Neural cell (in vitro differentiated cells): ENCODE measurements at places on chromosomes 6 and 20. TPM values are rescaled to one million over a fixed set of nuclear protein-coding genes. Genes with fewer than 3 reads are reported as not detected.

FILIP1 gene
- polyA plus RNA-seq: 1.4 and 1.9 TPM in 2 replicates

PBOV1 gene
- polyA plus RNA-seq: not detected in 2 replicates

TCP11 gene
- 0.92 TPM in 1 of 2 replicates, not detected in the other for polyA plus RNA-seq

LRRN4 gene
- polyA plus RNA-seq: 0.14 and 0.26 TPM in 2 replicates

FNDC1 gene
- polyA plus RNA-seq: not detected in 2 replicates

STAU1 gene
- polyA plus RNA-seq: 43.1 and 43.3 TPM in 2 replicates

PRSS35 gene
- 0.32 TPM in 1 of 2 replicates, not detected in the other for polyA plus RNA-seq

CYP21A2 gene
- polyA plus RNA-seq: 1.9 and 4.5 TPM in 2 replicates

GRM1 gene
- 2.8 and 2.9 TPM in 2 replicates for polyA plus RNA-seq

PPP1R16B gene
- 1.9 and 2.2 TPM in 2 replicates for polyA plus RNA-seq

KCNK17 gene
- 0.67 TPM in 1 of 2 replicates, not detected in the other for polyA plus RNA-seq

GNMT gene
- polyA plus RNA-seq: 0.30 and 0.97 TPM in 2 replicates

CEP85L gene
- polyA plus RNA-seq: 16.0 and 17.0 TPM in 2 replicates

GPSM3 gene
- 0.88 and 1.2 TPM in 2 replicates for polyA plus RNA-seq

ENPP5 gene
- polyA plus RNA-seq: 1.1 and 1.2 TPM in 2 replicates

PEX6 gene
- 20.4 and 27.7 TPM in 2 replicates for polyA plus RNA-seq

CLIC5 gene
- 0.22 TPM in 1 of 2 replicates, not detected in the other for polyA plus RNA-seq

WFDC10B gene
- not detected in 2 replicates for polyA plus RNA-seq

MUCL3 gene
- not detected in 2 replicates for polyA plus RNA-seq

SOX18 gene
- 0.12 TPM in 1 of 2 replicates, not detected in the other for polyA plus RNA-seq

REM1 gene
- not detected in 2 replicates for polyA plus RNA-seq

ADGRF5 gene
- polyA plus RNA-seq: not detected in 2 replicates

MMP24 gene
- polyA plus RNA-seq: 57.4 and 68.9 TPM in 2 replicates

BPI gene
- polyA plus RNA-seq: not detected in 2 replicates

RSPH9 gene
- polyA plus RNA-seq: 0.88 and 1.8 TPM in 2 replicates

RIPK1 gene
- polyA plus RNA-seq: 8.5 and 10.4 TPM in 2 replicates

NMBR gene
- polyA plus RNA-seq: not detected in 2 replicates

RRP36 gene
- 73.1 and 79.2 TPM in 2 replicates for polyA plus RNA-seq

SLC44A4 gene
- 0.09 and 0.46 TPM in 2 replicates for polyA plus RNA-seq

KAT14 gene
- 19.3 and 29.2 TPM in 2 replicates for polyA plus RNA-seq

ASIP gene
- not detected in 2 replicates for polyA plus RNA-seq

NHSL1 gene
- polyA plus RNA-seq: 1.5 and 2.4 TPM in 2 replicates

BNIP5 gene
- not detected in 2 replicates for polyA plus RNA-seq

OR12D3 gene
- not detected in 2 replicates for polyA plus RNA-seq

DEF6 gene
- 0.48 and 1.3 TPM in 2 replicates for polyA plus RNA-seq

MDN1 gene
- polyA plus RNA-seq: 17.8 and 22.5 TPM in 2 replicates

PRSS16 gene
- not detected in 2 replicates for polyA plus RNA-seq

FAM217A gene
- not detected in 2 replicates for polyA plus RNA-seq

ANKRD66 gene
- polyA plus RNA-seq: not detected in 2 replicates

HUS1B gene
- 0.52 and 1.8 TPM in 2 replicates for polyA plus RNA-seq

RNF8 gene
- polyA plus RNA-seq: 54.0 and 60.9 TPM in 2 replicates

MEP1A gene
- not detected in 2 replicates for polyA plus RNA-seq

NDUFAF4 gene
- 48.4 and 55.9 TPM in 2 replicates for polyA plus RNA-seq

MYL9 gene
- not detected in 2 replicates for polyA plus RNA-seq

CGAS gene
- polyA plus RNA-seq: 0.10 and 0.53 TPM in 2 replicates

CAP2 gene
- polyA plus RNA-seq: 11.8 and 13.4 TPM in 2 replicates

RSPO3 gene
- 0.20 and 0.48 TPM in 2 replicates for polyA plus RNA-seq

FAM83C gene
- polyA plus RNA-seq: not detected in 2 replicates

RAB22A gene
- polyA plus RNA-seq: 14.5 and 15.7 TPM in 2 replicates

ETV7 gene
- 0.32 TPM in 1 of 2 replicates, not detected in the other for polyA plus RNA-seq

COL9A3 gene
- 1.0 and 3.1 TPM in 2 replicates for polyA plus RNA-seq

HTR1B gene
- 0.19 and 0.58 TPM in 2 replicates for polyA plus RNA-seq

TOMM6 gene
- polyA plus RNA-seq: 130 and 184 TPM in 2 replicates

CNR1 gene
- polyA plus RNA-seq: 493 and 512 TPM in 2 replicates
